Hair follicular keratinocyte (primary cell): ENCODE measurements at places on chromosomes 7 and 10. TPM values are rescaled to one million over a fixed set of nuclear protein-coding genes. Genes with fewer than 3 reads are reported as not detected.

ADIRF gene
- 23.8 and 44.7 TPM in 2 replicates for total RNA-seq

CFAP70 gene
- 0.46 and 0.55 TPM in 2 replicates for total RNA-seq

FAM25A gene
- total RNA-seq, result 2.5 and 3.3 TPM in 2 replicates

MYH16 gene
- 1.1 and 1.2 TPM in 2 replicates for total RNA-seq

DGKB gene
- total RNA-seq, result not detected in 2 replicates

LMBR1 gene
- 32.8 and 37.5 TPM in 2 replicates for total RNA-seq

LIPJ gene
- not detected in 2 replicates for total RNA-seq

FGFR2 gene
- 14.7 and 24.7 TPM in 2 replicates for total RNA-seq

PLPP4 gene
- total RNA-seq, result 2.0 TPM in 1 of 2 replicates, not detected in the other
